NCI-H524 treated with DMSO at 0.1 percent for 48 hours (cell line): ENCODE measurements at places on chromosomes 1 and 21.
A peak's percentile ranks its signal among the peaks of the same experiment; 100 is the strongest.

- DNase-seq: no peak
These were observed 1.9 kb upstream of the OLFML2B start for GRCh38 chr1:162025541-162025940.

DNA sequence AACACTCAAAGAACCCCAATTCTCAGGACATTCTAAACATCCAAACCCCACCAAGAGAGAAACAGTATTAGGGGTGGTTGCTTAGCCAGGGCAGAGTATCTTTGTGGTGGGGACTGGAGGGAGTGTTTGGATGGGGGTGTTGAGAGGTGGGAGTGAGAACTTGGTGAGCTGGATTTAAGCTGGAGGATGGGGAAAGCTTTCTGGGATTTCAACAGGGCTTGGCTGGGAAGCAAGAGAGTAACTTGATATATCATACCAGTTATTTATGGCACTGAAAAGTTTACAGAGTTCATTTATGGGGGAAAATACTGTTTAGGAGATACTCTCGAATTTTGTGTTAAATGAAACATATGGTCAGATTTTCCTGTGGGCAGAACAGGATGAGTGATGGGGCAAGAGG, 6.8 kb upstream of the CNIH3 start:
- DNase-seq: no peak

DNA sequence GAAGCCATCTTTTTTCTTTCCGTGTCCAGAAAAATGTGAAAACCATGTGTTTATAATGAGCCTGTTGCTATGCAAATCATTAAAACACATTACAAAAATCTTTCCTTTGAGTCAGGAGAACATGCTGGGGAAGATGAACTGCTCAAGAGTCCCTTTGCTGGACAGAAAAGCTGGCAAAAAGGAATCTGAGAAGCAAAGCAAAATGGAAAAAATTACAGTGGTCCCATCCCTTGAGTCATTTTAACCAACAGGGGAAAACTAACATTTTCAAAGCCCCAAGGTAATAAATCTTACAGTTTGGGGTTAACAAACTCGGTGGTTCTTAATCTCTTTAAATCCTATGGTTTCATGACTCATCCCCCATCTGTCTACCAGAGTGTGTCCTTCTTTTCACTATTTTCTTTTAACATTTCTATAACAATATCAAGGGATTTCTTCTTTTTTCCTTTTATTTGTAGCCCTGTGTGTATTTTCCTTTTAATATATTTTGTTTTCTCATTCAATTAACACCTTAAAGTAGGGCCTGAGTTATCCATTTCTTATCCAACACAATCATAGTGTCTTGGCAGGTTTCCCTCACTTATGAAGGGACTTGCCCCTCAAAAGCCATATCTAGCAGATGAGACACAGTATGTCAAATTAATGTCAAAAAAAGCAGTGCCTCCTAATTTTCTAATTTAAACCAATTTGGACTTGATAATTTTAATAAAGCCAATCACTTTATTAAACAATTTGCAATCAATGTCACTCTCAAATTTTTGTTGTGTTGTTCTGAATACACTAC, 105.4 kb downstream of the PTPN14 start:
- DNase-seq: peak; percentile 69

GRCh38 chr1:38852780-38853179, 6.8 kb downstream of the RRAGC start:
- no peak for DNase-seq

DNA sequence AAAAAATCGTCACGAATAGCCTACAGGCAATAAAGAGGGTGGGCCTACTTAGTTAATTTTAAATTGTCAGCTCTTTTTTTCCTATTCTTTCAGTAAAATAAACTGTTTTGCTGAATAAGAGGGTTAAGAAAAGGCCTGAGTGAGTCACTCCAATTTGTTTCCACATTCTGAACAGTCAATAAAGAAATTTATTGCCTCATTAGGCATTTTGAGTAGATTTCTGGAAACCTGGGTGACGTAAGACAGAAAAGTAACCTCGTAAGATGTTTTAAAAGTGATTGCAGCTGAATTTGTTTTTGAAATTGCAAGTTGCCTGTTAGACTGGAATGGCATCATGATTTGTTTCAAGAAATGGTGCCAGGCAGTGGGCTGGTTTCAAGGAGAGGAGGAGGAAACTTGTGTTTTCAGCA, 439.3 kb downstream of the USP25 start:
- no peak for DNase-seq

GRCh38 chr21:32966120-32966519, 59.6 kb upstream of the OLIG2 start:
- DNase-seq: no peak

- DNase-seq: no peak
These were observed 76.8 kb downstream of the POU2F1 start for GRCh38 chr1:167297222-167298214.

- DNase-seq: no peak
These were observed 8.6 kb downstream of the ARV1 start for GRCh38 chr1:230987448-230987847.

DNA sequence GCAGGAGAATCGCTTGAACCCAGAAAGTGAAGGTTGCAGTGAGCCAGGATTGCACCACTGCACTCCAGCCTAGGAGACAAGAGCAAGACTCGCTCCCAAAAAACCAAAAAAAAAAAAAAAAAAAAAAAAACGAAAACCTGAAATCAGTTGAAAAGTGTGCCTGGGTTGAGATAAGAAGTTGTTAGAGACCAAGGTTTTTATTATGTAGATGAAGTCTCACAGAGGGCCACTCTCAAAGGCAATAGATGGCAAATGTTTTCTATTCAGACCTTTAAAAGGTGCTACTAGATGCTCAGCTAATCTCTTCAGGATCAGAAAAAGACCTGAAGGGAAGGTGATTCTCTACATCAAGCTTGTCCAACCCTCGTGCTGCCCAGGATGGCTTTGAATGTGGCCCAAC, 17.6 kb downstream of the CAPN2 start:
- DNase-seq: no peak

DNA sequence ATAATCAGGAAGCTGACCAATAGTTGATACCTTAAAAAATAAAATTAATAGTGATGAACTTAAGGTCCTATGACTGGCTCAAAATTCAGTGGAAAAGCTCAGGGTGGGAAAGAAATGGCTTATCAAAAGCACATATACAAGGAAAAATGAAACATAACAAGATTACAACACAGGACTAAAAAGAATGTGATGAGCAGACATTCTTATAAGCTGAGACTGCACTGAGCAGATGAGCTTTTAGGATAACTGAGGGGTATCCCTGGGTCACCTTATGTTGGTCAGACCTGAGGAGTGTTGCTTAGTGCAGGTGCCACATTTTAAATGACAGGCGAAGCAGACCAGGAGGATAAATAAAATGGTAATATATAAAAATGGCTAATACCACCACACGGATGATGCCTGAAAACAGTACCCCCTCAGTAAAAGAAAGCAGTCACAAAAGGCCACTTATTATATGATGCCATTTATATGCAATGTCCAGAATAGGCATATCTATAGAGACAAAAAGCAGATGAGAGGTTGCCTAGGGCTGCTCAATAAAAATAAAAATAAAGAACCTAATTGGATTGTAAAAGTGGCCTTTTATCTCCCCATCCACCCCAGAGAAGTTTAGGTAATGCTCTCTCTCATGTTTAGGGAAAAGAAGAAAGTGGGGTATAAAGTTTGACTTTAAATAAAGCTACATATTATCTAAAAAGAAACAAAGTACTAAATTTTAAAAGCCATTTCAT, 163.9 kb downstream of the SLC45A1 start:
- DNase-seq: no peak

GRCh38 chr1:152718238-152718637, 10.3 kb downstream of the LCE4A start:
- no peak for DNase-seq

DNA sequence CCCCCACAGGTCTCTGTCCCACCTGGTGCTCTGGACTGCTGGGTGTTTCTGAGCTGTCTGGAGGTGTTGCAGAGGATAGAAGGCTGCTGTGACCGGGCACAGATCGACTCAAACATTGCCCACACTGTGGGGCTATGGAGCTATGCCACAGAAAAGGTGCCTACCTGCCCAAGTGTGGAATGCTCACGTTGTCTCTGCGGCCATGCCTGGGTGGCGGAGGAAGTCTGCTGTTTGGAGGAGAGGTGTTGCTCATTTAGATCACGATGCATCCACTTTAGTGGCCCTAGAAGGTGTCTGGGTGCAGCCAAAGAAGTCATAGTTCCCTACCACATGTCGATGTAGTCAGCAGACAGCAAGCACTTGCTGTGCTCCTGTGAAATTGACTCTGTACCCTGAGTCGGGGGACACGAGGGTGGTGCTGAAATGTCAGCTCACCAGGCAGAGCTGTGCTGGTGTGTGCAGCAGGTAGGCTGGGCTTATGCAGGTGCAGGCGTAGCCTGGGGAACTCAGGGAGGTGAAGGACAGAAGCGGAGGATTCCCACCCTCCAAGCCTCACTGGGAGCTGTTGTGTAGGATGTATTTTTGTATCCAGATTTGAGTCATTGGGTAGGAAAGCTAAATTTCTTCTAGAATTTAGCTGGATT, 32.8 kb upstream of the PWP2 start:
- no peak for DNase-seq

DNA sequence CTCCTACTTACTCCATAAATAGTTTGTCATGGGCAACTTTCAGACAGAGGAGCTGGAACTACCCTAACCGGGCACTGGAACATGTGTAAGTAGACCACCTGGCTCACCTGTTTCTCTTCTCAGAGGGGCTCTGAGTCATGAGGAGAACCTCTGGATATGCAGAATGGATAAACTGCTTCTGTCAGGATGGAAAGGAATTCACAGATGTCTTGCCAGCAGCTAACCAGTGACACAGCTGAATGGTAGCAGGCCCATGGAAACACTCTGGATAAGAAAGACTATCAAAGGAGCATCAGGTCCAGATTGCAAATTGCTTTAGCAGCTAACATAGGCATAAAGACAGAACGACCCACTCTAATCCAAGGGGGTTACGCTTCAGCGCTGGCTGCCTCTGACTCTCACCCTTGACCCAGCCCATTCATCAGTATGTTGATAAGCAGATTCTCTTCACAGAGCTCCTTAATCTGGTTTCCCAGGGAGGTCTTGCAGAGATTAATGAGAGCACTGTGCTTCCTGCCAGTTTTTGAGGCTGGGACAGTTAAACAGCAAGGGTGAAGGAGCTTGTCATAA, 54.2 kb downstream of the HIVEP3 start:
- peak; percentile 27 for DNase-seq

DNA sequence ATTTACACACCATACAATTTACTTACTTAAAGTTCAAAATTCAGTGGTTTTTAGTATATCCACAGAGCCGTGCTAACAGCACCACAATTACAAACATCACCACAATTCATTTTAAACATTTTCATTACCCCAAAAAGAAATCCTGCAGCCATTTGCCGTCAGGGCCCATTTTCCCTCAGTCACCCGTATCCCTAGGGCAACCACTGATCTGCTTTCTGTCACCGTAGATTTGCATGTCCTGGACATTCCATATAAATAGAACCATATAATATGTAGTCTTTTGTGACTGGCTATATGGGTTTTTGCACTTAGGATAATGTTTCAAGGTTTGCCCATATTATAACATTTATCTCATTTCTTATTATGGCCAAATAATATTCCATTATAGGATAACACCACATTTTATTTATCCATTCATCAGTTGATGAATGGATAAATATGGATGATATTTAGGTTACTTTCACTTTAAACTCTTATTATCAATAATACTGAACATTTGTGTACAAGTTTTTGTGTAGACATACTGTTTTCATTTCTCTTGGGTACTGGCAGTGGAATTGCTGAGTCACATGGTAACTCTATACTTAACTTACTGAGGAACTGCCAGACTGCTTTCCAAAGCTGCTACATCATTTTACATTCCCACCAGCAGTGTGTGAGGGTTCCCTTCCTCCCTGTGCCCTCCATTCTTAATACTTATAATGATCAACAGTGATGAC, 68.9 kb downstream of the ST3GAL3 start:
- no peak for DNase-seq

GRCh38 chr1:101364370-101365120, 127.7 kb downstream of the S1PR1 start:
- DNase-seq: no peak

DNA sequence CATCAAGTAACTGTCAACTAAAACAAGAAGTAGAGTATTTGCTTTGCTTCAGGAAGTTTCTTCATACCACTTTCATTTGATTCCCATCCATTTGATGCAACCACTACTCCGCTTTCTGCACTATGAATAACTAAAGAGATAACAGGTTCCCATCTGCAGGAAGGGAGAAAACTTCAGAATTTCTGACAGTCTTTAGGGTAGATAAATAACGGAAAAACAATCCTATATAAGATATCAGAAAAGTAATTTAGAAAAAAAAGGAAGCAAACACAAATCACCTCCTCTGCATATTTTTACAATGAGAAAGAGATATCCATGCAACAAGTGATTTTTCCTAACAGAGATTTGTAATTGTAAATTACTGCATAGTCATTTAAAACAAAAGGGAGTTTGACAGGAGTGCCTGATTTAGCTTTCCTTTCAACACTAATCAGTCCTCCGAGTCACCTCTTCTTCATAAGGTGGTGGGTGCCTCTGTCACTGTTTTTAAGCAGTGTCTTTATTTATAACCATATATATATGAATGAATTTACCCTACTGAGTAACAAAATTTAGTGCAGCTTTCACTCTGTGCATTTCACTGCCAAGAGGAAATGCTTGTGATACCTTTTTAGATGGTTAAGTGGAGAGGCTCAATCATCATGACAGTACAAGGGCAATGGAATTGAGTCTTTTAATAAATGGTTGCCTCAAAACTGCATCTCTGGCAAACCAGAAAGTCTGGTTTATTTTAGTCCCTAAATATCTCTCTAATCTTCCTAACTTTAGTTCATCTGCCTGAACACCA, 1920.4 kb downstream of the MRPL39 start:
- no peak for DNase-seq

GRCh38 chr1:8625981-8626898, 191.2 kb downstream of the RERE start:
- DNase-seq: no peak

- DNase-seq: no peak
These were observed 37.1 kb upstream of the NBL1 start for GRCh38 chr1:19606817-19607642.

DNA sequence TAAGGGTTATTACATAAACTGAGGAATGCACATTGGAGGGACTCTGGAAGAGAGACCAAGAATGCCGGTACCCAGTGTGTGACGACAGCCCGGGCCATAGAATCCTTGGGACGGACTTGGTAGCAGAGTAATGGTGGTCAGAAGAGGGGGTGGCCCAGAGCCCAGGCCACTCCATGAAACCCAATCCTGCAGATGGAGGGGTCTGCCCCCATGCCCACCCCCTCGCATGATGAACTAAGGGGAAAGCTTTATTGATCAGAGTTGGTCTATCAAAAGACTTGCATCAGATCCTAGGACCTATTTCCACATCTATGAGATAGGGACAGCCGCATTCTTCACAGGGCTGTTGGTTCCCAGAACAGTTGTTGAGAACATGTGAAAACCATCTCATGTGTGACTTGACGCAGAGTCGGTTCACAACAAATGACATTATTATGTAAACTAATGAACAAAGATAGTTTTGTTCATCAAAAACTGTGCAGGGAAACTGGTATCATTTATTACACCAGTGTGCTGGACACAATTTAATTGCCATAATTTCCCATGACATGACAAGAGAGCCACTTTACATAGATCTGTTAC, 21.5 kb upstream of the SDC3 start:
- no peak for DNase-seq
